ENCODE measurements at places on chromosomes 5 and 9.

GRCh38 chr5:3155046-3155445 lies 403.6 kb upstream of the IRX2 start:
- DNase-seq = no peak

DNA sequence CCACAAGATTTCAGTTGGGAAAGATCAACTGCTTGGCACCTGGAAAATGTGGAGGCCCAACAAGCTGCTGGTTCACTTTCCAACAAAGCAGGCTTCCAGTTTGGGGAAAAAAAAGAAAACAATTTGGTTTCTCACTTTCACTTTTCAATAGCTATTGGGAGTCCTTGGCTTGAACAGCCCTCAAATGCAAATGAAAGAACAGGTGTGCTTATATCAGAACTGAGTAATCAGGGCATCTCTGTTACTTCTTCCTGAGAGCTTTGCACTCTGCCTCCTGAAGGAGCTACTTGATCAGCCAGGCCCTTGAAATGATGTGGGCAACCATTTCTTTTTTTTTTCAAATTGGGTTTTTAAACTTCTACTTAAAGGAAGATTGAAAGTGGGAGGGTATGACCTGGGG lies 73.5 kb downstream of the MFAP3 start:
- no peak for DNase-seq

DNA sequence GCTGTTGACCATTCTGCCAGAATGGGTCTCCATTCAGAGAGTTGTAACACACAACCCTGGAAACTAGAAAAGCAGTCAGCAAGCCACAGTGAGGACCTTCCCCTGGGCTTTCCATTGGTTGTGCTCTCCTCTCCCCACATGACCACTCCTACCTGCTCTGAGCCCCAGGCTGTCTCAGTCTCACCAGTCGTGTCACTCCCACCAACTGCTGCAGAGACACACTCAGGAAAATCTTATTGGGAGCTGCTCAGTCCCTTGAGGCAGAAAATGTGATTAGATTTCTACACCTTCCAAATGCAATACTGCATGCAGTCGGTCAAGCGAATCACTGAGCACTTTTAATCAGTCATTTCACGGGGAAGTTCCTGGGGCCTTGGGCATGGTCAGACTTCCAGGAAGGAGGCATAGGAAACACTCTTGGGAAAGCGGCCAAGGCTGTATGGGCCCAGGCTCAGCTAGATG lies 284.2 kb upstream of the NMUR2 start:
- DNase-seq = no peak

DNA sequence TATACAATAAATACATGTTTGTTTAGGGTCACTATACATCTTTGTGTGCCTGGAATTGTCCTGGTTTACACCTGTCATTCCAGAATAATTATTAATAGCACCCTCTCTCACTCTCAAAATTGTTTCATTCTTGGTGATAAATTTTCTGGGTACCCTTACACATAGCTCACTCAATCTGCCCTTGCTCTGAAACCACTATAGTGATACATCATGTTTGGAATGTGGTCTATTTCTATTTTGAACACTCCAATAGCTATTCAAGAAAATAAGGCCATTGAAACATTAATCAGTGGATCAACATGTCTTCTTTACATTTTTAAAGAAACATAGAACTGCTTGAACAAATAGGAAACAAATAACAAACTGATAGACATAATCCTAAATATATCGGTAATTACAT lies 158.7 kb downstream of the ARRDC3 start:
- no peak for DNase-seq

- DNase-seq = no peak
Measured at GRCh38 chr5:7436521-7436920, 40.6 kb downstream of the ADCY2 start.

GRCh38 chr5:102767862-102768261 lies 12.8 kb downstream of the PAM start:
- DNase-seq = no peak

DNA sequence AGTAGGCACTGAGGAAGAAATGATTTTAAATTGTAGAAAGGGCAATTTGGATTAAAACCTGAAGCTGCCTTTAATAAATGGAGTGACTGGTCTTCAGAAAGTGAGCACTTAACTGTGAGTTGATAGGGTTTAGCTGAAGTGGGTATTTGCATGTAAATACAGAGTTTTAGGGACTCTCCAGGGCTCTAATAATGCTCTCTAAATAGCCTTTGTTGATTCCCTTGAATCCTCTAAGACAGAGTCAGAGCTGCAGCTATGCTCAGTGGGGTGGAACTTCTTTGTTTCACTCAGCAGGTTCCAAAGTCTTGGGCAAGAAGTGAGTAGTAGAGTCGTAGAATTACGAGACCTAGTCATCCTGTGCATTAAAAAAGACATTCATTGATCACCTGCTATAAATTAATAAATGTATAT lies 21.4 kb downstream of the GLRA1 start:
- DNase-seq = no peak

- no peak for DNase-seq
Measured at GRCh38 chr9:96154081-96154480, 147.9 kb downstream of the HSD17B3 start.

GRCh38 chr5:112692472-112692871 lies 45.2 kb upstream of the APC start:
- no peak for DNase-seq

GRCh38 chr5:683551-684481 lies 9.3 kb downstream of the TPPP start:
- no peak for DNase-seq

GRCh38 chr5:371811-372555 lies 50.5 kb downstream of the AHRR start:
- no peak for DNase-seq

DNA sequence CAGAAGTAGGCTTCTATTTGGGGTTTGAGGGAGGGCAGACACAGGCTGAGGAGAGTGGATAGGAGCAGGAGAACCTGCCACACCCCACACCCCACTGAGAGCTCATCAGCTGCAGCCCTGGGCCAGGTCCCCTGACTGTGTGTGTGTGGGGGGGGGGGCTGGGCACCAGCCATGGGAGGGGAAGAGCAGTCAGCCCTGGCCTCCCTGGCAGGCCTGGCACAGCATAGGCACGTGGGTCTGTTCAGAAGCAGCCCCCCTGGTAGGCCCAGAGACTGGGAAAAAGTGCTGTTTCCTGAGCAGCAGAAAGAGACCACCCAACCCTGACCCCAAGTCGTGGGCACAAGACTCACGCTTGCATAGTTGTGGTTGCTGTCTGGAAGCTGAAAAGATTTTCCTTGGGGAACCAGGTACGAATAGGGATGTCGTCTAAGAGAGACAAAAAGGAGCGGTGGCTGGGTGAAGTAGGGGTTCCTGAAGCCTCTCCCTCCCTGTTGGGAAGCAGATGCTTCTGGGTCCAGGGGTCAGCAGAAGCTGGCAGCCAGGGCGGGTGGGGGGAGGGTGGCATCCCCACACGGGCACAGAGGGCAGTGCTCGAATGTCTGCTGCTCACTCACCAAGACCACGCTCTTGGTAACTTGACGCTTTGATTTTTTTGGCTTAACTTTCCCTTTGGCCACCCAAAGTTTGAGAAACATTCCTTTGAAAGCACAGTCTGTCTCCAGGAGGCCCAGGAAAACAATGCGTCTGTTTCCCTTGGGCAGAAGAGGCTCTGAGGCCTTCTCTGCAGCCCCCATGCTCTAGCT lies 2.9 kb downstream of the NSMF start:
- no peak for DNase-seq

DNA sequence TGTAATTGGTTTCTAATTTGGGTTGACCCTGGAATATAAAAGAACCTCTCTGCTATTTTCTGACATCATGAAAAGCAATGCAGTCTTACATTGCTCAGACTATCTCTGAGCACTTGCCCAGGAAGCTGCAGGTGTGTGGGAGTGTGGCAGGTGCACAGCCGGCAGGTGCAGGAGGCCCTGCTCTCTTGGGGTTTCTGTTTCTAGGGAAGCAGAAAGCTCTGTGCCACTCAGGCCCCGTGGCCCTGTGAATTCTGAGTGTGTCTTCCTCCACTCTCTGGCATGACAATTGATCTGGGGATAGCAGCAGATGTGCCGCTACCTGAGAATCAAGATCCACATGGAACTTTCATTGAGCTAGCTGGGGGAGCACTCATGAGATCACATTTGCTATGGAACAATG lies 45.7 kb upstream of the IRX2 start:
- no peak for DNase-seq

GRCh38 chr5:124524552-124525232 lies 221.7 kb downstream of the ZNF608 start:
- DNase-seq = no peak

- DNase-seq = no peak
Measured at GRCh38 chr9:34522091-34522887, 501 bp downstream of the ENHO start.

GRCh38 chr9:76609285-76610010 lies 150.5 kb downstream of the GCNT1 start:
- DNase-seq = no peak

- no peak for DNase-seq
Measured at GRCh38 chr9:29319736-29320513, 1746.6 kb upstream of the C9orf72 start.

GRCh38 chr9:37390759-37391158 lies 31.7 kb upstream of the GRHPR start:
- DNase-seq = no peak

- no peak for DNase-seq
Measured at GRCh38 chr9:135993765-135994500, 32.8 kb upstream of the UBAC1 start.

GRCh38 chr9:123364241-123364824 lies 8.3 kb downstream of the CRB2 start:
- DNase-seq = no peak

GRCh38 chr9:116370556-116370955 lies 217.0 kb downstream of the PAPPA start:
- no peak for DNase-seq

DNA sequence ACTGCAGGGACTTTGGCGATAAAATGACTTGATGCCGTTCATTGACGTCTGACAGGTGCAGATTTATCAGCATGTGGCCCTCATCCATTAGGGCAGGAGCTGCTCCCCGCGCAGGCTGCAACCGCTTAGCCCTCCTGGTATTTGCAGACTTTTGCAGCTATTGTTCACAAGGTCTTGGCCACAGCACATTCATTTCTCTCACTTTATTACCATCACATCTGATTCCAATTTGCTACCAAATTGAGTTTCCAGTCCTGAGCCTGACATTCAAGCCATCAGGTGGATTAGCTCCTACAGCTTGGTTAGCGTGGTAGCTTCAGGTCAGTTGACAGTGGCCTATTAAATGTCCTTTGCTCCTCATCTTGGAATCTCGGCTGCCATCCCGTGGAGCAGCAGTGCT lies 299.2 kb downstream of the CD180 start:
- DNase-seq = no peak

- no peak for DNase-seq
Measured at GRCh38 chr5:77937015-77937908, 161.1 kb upstream of the TBCA start.

GRCh38 chr5:110324876-110325275 lies 401.6 kb downstream of the TMEM232 start:
- no peak for DNase-seq

DNA sequence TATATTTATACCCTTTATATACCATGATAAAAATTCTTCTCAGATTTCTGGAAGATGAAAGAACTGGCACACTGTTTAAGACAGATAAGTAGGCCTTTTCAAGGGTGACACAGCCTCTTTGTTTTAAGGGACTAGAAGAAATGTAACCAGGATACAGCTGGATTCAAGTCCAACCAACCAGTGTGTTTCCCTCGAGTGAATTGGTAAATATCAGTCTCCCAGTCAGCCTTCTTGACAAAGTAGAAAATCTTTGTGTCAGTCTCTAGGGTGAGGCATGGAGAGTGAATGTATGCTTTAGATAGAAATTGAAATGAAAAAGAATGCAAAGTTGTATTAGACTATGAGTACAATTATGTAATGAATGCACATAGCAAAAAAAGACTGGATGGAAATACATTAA lies 119.1 kb downstream of the ZDHHC21 start:
- DNase-seq = no peak

- DNase-seq = no peak
Measured at GRCh38 chr9:130845901-130846481, 10.9 kb downstream of the ABL1 start.

GRCh38 chr9:100352201-100352726 lies 478 bp downstream of the TEX10 start:
- peak; percentile 25 for DNase-seq

DNA sequence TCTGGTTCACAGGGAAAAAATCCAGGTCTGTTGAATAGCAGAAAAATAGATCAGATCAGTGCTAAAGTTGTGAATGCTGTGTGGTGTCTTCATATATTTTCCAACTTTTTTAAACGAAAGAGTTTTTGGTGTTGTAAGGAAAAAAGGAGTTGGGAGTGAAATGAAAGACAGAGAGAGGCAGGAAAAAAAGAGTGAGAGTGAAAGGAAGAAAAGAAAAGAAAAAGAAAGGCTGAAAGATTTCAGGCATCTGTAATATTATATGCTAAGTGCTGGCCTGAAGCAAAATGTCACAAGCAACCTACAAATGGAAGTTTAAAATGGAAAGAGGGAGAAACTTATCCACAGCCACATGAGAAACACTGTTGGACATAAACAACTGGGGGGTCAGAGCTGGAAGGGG lies 124.4 kb downstream of the EBF1 start:
- DNase-seq = no peak

GRCh38 chr9:101625876-101626275 lies 31.1 kb upstream of the PPP3R2 start:
- no peak for DNase-seq

DNA sequence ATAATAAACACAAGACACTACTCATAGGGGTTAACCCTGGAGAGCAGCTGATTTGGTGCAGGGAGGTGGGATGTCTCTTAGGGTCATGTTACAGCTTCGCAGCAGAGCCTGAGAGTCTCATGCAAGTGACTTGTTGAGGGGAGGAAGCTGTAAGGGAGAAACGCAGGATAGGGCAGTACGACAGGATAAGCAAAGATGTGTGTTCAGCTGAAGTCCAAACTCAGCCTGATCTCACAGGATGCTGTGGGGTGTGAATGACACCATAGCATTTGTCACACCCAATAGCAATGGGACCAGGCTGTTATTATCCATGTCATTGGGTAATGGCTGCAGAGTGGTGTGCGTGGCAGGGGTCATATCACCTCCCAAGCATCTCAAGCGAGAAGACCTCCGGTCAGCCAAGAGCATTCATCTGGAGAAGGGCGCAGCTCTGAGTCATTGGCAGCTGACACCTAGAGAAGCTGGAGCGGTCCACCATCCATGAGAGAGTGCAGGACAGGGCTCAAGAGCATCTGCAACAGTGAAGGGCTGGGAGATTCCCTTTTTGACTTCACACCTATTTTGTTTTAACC lies 49.2 kb upstream of the RPL26L1 start:
- DNase-seq = no peak

Data from stimulated activated CD4-positive, alpha-beta T cell treated with anti-CD3 and anti-CD28 coated beads, Interleukin-4, amount 100 ng/mL, for 4 hours (primary cell).